ENCODE measurements at places on chromosomes 1 and 21. TPM values are rescaled to one million over a fixed set of nuclear protein-coding genes. Genes with fewer than 3 reads are reported as not detected.

BEND5 gene
- polyA plus RNA-seq, result 12.3 TPM

LRRC40 gene
- 28.0 TPM for polyA plus RNA-seq

SLC44A5 gene
- 2.8 TPM for polyA plus RNA-seq

AUNIP gene
- 21.9 TPM for polyA plus RNA-seq

MRPS21 gene
- 313 TPM for polyA plus RNA-seq

DENND2C gene
- 4.9 TPM for polyA plus RNA-seq

AADACL3 gene
- 0.30 TPM for polyA plus RNA-seq

SPRR2B gene
- not detected for polyA plus RNA-seq

CNR2 gene
- not detected for polyA plus RNA-seq

CFHR3 gene
- polyA plus RNA-seq, result 1.4 TPM

GCSAML gene
- not detected for polyA plus RNA-seq

TSPAN1 gene
- polyA plus RNA-seq, result not detected

PI4KB gene
- 15.3 TPM for polyA plus RNA-seq

IFI44 gene
- not detected for polyA plus RNA-seq

TLCD4 gene
- polyA plus RNA-seq, result 4.2 TPM

VCAM1 gene
- 0.21 TPM for polyA plus RNA-seq

BCAR3 gene
- polyA plus RNA-seq, result 5.5 TPM

KCNT2 gene
- 3.5 TPM for polyA plus RNA-seq

KRTAP11-1 gene
- polyA plus RNA-seq, result not detected

IFNLR1 gene
- 6.2 TPM for polyA plus RNA-seq

LPAR3 gene
- 8.4 TPM for polyA plus RNA-seq

CD53 gene
- 0.89 TPM for polyA plus RNA-seq

RBM11 gene
- 6.3 TPM for polyA plus RNA-seq

MINDY1 gene
- 4.2 TPM for polyA plus RNA-seq

RNU1-3 gene
- not detected for polyA plus RNA-seq

All from GM23338 (cell line).